T-helper 17 cell (primary cell): ENCODE measurements at places on chromosomes 5 and 9. TPM values are rescaled to one million over a fixed set of nuclear protein-coding genes. Genes with fewer than 3 reads are reported as not detected.
A peak's percentile ranks its signal among the peaks of the same experiment; 100 is the strongest.

- DNase-seq: no peak
Observed at GRCh38 chr9:22114956-22115355, 105.9 kb upstream of the CDKN2B start.

The NTRK2 gene
- 1.1 TPM for total RNA-seq

The PTGR1 gene
- 2.0 TPM for total RNA-seq

The ESM1 gene
- not detected for total RNA-seq

DNA sequence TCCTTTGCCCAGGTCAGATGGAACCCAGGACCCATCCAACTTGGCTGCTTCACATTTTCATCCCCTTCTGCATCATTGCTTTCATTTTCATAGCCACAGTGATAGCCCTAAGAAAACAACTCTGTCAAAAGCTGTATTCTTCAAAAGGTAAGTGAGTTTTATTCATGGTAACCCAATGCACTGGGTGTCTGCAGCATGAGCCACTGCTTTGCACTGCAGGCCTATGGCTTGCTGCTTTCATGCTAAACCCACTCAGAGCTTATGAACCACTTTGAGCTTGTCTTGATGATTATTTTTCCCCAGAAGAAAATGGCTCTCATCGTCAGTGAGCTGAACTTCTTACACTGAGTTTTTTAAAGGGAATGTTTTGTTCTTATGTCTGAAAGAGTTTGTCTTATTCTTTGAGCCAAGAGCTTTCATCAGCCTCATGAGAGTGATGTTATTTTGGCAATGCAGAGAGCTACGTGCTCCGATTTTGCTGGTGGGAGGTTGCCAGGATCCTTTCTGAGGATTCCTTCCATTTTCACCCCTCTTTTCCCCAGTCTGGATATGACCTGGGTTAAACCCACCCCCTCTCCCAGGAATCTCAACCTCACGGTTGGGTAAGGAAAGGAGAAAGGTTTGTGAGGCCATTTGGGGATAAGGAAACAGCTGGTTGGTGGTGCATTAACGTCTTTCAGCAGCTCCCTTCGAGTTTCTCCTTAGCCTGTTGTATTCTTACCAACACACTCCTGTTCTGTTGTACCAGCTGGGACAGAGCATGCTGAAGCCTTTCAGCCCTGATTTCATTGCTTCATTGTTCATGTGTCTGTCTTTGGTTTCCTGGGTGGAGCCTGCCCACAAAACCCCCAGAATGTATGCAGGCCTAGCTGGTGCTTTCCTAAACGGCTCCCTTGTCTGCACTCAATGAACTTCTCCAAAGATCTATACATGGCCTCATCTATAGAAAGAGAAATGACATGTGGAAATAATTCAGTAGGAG, 47.6 kb downstream of the PDCD1LG2 start:
- peak; percentile 40 for DNase-seq

DNA sequence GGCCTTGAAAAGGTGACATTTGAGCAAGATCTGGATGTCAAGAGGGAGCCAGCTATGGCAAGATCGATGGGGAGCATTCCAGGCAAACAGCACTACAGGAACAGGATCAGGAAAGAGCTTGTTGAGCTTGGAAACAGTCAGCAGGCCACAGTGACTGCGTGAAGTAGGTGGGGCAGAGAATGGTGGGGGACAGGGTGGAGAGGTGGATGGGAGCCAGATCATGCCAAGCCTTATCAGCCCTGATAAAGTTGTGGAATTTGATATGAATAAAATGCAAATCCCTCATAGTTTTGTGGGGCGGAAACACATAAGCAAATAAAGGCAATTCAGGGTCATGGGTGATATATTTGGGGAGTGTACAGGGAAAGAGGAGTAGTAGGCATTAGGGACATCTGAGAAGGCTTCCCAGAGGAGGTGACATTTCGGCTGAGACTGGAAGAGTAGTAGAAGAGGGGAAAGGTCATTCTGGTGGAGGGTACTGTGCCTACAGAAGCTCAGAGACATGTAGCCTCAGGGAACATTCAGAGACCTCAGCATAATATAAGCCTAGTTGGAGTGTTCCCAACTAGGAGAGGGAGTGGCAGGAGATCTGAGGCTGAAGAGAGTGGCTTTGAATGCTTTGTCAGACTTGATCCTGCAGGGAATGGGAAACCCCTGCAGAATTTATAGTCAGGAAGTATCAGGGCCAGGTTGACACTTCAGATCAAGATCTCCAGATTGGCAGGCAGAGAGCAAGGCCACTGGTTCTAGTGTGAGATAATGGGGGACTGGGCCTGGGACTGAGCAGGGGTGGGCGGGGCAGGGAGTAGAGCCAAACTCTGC, 9.7 kb upstream of the CYSTM1 start:
- no peak for DNase-seq

The LHX3 gene
- total RNA-seq: 0.18 TPM

- no peak for DNase-seq
Observed at GRCh38 chr9:1053986-1054425, 3.8 kb downstream of the DMRT2 start.

The PCDHGA2 gene
- not detected for total RNA-seq

GRCh38 chr9:18928711-18929110, 104.3 kb downstream of the SAXO1 start:
- DNase-seq: no peak

GRCh38 chr5:91329283-91329682, 53.8 kb downstream of the ARRDC3 start:
- no peak for DNase-seq

- DNase-seq: no peak
Observed at GRCh38 chr9:1917396-1917935, 97.7 kb upstream of the SMARCA2 start.

The OR1Q1 gene
- 0.96 TPM for total RNA-seq

DNA sequence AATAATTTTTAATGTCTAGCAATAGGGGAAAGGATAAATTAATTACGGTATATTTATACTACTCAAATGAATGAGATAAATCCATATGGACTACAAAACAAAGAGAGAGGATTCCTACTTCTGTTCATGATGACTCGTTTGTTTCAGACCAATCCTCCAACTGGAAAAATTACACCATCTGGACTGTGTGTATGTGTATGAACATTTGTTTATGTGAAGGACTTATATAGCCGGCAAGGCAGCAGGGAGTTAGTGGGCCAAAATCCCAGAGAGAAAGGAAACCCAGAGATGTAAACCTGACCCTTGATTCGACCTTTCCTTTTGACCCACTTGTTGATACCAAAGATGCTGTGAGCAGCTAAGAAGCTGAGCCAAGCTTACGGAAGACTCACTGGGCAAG, 20.1 kb downstream of the PDE6A start:
- DNase-seq: no peak

- DNase-seq: no peak
Observed at GRCh38 chr9:80842389-80842788, 847.0 kb downstream of the TLE1 start.

- DNase-seq: no peak
Observed at GRCh38 chr5:143229426-143229895, 174.0 kb downstream of the NR3C1 start.

DNA sequence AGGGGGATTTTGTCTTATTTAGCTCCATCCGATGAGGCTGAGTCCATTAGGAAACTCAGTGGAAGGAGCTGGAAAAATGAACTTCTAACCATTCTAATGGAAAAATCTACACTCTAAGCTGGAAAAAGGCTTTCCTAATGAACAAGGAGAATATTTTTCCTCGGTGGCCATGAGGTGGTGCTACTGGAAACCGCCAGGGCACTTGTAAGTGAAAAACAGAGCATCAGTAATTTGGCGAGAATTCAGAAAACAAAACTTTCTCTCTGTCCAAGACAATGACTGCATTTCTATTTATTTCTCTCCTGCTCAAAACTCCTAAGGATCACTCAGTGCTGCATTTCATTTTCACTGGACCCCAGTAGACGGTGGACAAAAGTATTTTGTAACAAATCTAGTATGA, 237.6 kb downstream of the TENT4A start:
- DNase-seq: no peak

The SLC6A7 gene
- total RNA-seq: not detected

The IL7R gene
- 1,128 TPM for total RNA-seq

DNA sequence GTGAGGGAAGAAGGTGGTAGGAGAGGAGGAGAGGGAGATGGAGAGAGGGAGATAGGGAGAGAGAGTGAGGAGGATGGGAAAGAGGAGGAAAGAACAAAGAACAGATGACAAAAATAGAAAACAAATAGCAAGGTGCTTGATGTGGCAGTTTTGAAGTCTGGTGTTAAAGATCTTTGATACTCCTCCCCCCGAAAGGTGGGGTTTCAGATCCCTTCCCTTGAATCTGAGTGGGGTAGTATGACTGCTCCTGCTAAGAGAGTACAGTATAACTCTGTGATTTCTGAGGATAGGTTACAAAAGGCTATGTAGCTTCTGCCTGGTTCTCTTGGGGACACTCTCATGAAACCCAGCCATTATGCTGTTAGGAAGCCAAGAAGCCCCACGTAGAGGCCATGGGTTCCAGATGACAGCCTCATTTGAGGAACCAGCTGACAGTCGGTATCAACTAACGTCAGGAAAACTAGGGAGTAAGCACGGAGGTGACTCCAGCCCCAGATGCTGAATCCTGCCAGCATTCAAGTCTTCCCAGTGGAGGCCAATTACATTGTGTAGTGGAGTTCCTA, 102.1 kb downstream of the FANCC start:
- no peak for DNase-seq

DNA sequence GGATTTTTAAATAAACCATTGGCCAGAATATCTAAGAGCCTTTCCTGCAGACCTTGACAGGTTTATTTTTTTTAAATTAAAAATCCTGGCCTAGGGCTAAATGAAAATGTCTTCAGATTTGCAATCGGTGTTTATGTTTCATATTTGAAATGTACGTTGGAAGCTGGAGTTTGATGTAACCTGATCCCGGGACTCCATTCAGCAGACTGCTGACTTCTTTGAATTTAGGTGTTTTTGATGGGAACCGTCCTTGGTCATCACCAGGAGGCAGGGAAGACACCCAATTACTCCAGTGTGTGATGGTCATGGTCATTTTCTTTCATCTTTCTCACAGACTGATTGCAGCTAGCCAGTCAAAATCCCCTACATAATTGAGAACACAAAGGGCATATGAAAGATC, 60.1 kb upstream of the BRINP1 start:
- DNase-seq: no peak

The PCDHA4 gene
- total RNA-seq: not detected

DNA sequence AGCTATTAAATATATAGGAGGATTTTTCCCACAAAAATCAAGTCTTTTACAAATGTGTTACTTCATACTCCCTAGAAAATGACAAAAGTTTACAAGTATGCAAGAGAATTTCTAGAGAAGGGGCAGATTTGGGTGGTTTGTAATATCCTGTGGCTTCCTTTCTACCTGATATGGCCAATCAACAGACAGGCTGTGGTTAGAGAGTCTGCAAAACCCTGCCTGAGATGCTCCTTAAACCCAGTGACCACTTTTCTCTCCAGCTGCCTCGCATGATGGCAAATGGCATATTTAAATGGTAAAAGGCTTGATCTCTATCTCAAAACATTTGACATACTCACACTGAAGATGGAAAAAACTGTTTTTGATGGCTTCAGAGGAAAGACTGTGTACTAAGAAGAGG, 550.1 kb upstream of the ZNF462 start:
- no peak for DNase-seq
